Left lobe of liver (tissue), 2 donors: ENCODE measurements at places on chromosomes 7 and 10. TPM values are rescaled to one million over a fixed set of nuclear protein-coding genes. Genes with fewer than 3 reads are reported as not detected.

DNA sequence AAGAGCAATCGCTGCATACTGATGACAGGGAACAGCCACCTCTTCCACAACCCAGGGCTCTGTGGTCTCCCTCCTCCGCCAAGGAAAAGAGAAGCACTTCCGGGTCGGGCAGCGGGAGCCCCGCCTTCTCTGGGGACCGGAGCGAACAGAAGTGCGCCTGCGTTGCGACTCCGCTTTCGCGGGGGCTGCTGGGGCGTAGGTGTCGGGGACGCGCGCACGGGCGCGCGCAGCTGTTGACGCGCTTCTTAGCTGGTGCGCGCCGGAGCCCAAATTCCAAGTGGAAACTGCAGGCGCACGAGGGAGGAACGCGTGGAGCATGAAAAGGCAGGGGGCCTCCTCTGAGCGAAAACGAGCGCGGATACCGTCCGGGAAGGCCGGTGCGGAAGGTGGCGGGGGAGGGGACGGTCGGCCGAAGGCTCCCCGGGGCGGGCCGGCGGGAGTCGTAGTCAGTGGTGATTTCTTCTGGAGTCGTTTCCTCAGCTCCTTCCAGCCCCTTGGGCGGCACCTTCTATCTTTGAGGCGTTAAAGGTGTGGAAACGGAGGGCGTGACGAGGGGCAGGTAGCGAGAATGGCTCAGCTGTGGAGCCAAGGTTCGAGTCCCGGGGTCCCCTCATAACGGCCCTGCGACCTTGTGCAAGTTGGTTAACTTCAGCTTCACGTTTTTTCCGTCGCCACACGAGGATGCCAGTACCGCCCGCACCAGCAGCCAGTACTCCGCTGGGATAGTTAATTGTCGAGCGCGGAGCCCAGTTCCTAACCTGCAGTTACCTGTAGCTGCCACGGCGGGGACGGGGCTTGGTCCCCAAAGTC is at the start of the genes COX15 and CUTC:
COX15 (minus strand) TSS at position 95 of the 810 bp plus-strand sequence; CDS start at position 17, 78 bp downstream.
CUTC (plus strand) TSS at position 202 of the 810 bp plus-strand sequence; CDS start at position 317, 115 bp downstream.
- DNase-seq: peak; percentile 98

Gene HOXA9
- not detected for total RNA-seq

DNA sequence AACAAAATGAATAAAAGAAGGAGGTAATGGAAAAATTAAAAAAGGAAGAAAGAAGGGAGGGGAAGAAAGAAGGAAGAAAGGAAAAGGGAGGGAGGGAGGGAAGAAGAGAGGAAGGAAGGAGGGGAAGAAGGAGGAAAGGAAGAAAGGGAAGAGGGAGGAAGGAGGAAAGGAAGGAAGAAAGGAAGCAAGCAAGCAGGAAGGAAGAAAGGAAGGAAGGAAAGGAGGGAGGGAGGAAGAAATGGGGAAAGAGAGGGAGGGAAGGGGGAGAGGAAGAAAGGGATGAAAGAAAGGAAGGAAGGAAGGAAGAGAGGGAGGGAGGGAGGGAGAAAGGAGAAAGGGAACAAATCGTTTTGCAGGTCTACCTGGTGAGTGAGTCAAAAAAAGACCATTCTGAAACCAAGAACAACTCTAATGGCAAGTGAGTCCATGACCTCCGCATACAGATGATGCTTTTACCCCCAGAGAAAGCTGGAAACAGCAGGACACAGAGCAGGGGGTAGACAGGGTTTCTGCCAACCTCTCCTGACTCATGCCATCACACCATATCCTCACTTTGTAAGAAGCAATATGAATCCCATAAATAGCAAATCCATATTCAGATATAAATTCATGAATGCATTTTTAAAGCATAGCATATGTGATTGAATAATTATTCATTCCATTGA is 1112.9 kb upstream of the AUTS2 start:
- no peak for DNase-seq

- no peak for DNase-seq
These were observed 109.2 kb downstream of the ARHGAP12 start for GRCh38 chr10:31819391-31819820.

GRCh38 chr7:129401967-129402860 is 32.0 kb upstream of the STRIP2 start:
- DNase-seq: no peak

DNA sequence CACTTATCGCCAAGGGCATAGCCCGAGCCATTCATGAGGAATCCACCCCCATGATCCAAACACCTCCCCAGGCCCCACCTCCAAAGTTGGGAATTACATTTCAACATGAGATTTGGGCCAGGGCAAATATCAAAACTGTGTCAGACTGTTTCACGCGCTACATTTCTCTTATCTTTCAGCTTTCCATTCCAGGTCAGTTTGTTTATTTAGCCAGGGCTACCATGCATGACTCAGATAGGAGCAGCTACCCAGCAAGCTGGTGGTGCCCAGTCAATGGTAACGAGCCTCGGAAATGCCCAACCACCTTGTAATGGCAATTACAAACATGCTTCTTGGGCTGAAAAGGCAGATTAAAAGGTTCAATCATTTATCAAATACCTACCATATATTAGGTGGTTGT is 43.6 kb upstream of the BAMBI start:
- DNase-seq: no peak

DNA sequence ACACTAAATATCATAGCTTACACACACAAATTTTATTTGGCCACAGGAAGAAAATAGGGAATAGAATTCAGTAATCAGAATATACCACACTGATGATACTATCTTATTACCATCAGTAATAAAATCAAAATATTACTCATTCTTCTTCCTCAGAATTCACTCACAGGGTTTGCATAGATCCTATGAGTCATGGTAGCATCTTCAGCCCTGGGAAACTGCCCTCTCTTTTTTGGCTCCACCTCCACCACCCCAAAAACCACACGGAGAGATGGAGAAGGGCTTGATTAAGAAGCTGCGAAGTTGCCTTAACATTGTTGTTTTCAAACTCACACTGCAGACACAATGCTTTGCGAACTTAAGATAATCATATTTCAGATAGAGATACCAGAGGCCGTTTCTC is 154.1 kb upstream of the AHR start:
- DNase-seq: no peak

Gene BEND7
- 14.9 TPM for total RNA-seq
